CD4-positive, alpha-beta T cell (primary cell): ENCODE measurements at places on chromosomes 2 and 18. TPM values are rescaled to one million over a fixed set of nuclear protein-coding genes. Genes with fewer than 3 reads are reported as not detected.

ST6GAL2 gene
- not detected for total RNA-seq

EGR4 gene
- total RNA-seq: 0.14 TPM

CIB4 gene
- total RNA-seq: not detected

IL1B gene
- total RNA-seq: 5.6 TPM

TRIB2 gene
- total RNA-seq: 102 TPM

DCDC2C gene
- not detected for total RNA-seq

GAREM1 gene
- total RNA-seq: 0.34 TPM

PLCL1 gene
- total RNA-seq: 28.3 TPM

ITPRIPL1 gene
- total RNA-seq: 5.1 TPM

IL1F10 gene
- not detected for total RNA-seq

TUBA3E gene
- total RNA-seq: not detected

CGREF1 gene
- total RNA-seq: not detected

ROCK1 gene
- total RNA-seq: 91.2 TPM
